ENCODE measurements at places on chromosomes 6 and 20.

- no peak overlapping the region for H3K27ac ChIP-seq
- H3K4me3 ChIP-seq: no peak overlapping the region
- peaks cover 78% of the 10 kb centered on the region for H3K36me3 ChIP-seq
- H3K4me1 ChIP-seq: peaks cover 5% of the 10 kb centered on the region
- DNase-seq: no peak
- H3K27me3 ChIP-seq: no peaks in the 10 kb centered on the region
Observed at GRCh38 chr6:30703821-30704220, 13.0 kb upstream of the NRM start.

GRCh38 chr6:108562503-108562993 is 1.8 kb downstream of the FOXO3 start:
- H3K27ac ChIP-seq: peak overlapping the region; percentile 36
- H3K4me3 ChIP-seq: peak overlapping the region; percentile 95

GRCh38 chr20:60206259-60206658 is 248.0 kb downstream of the CDH26 start:
- no peaks in the 10 kb centered on the region for H3K36me3 ChIP-seq
- no peak overlapping the region for H3K27ac ChIP-seq
- H3K4me1 ChIP-seq: peaks cover 9% of the 10 kb centered on the region
- DNase-seq: peak; percentile 41
- H3K27me3 ChIP-seq: peaks cover 27% of the 10 kb centered on the region

DNA sequence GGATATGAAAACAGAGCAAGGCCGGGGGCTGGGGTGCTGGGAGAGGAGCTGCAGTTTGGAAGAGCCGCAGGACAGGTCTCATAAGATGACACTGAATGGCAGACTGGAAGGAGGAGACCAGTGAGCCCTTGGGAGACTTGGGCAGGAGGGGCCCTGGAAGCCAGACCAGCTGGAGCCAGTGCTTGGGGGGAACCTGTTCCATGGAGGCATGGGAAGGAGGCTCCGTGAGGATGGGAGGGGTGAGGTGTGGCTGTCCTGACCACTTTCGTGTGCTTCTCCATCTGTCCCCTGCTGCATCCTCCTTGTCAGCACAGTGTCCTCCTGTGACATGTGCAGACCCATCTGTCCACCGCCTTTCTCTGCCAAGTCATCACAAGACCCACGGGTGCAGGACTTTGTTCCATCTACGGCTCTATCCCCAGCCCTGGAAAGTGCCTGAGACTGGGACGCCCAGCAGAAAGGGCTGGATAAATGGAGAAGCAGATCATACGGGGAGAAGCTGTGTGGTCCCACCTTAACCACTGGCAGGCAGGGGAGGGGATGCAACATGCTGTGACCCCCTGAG is 84.8 kb upstream of the MPC1 start:
- H3K4me1 ChIP-seq: peaks cover 35% of the 10 kb centered on the region
- H3K36me3 ChIP-seq: no peaks in the 10 kb centered on the region

GRCh38 chr20:49924247-49924646 is 8.9 kb upstream of the SPATA2 start:
- H3K4me3 ChIP-seq: no peak overlapping the region
- no peak for DNase-seq
- no peaks in the 10 kb centered on the region for H3K4me1 ChIP-seq
- no peak overlapping the region for H3K27ac ChIP-seq
- H3K27me3 ChIP-seq: peaks cover 15% of the 10 kb centered on the region
- no peaks in the 10 kb centered on the region for H3K36me3 ChIP-seq

DNA sequence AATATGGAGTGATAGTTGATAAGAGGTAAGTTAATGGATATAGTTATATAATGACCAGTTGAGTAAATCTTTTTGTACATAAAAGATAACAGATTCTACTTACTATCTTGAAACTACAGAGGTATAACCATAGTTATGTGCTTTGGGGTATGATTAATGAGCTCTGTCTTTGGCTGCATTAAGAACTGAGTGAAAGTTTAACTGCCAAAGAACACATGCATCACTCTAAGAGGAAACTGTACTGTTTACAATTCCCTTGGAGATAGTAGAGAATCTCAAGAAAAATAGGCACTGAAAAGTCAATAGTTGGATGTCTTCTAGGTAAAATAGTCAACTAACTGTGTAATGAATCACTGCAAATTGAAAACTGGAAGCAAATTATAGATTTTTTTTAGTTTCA is 1129.5 kb downstream of the EPHA7 start:
- no peak overlapping the region for H3K4me3 ChIP-seq
- no peaks in the 10 kb centered on the region for H3K27me3 ChIP-seq
- no peak overlapping the region for H3K27ac ChIP-seq
- H3K4me1 ChIP-seq: no peaks in the 10 kb centered on the region

- peaks cover 11% of the 10 kb centered on the region for H3K4me1 ChIP-seq
- H3K27me3 ChIP-seq: peaks cover 25% of the 10 kb centered on the region
- no peaks in the 10 kb centered on the region for H3K36me3 ChIP-seq
- H3K4me3 ChIP-seq: no peak overlapping the region
Observed at GRCh38 chr6:108737594-108738546, 110.4 kb upstream of the ARMC2 start.

DNA sequence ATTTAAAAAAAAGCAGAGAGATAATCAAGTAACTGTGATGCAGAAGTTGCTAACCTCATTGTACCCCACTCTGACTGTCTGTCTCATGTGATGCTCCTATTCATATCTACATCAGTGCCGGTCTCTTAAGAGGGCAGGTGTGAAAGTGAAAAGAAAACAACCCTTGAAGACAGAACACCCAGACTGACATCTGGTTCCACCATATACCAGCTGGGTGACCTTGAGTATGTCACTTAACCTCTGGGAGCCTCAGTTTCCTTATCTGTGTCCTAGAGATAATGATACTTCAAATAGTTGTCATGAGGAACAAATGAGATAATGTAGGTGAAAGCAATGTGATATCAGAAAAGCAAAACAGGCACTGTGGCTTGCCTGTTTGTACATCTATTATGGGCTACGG is 426.8 kb upstream of the SOX4 start:
- peaks cover 15% of the 10 kb centered on the region for H3K4me1 ChIP-seq
- DNase-seq: no peak
- H3K4me3 ChIP-seq: no peak overlapping the region
- no peak overlapping the region for H3K27ac ChIP-seq
- H3K27me3 ChIP-seq: no peaks in the 10 kb centered on the region

DNA sequence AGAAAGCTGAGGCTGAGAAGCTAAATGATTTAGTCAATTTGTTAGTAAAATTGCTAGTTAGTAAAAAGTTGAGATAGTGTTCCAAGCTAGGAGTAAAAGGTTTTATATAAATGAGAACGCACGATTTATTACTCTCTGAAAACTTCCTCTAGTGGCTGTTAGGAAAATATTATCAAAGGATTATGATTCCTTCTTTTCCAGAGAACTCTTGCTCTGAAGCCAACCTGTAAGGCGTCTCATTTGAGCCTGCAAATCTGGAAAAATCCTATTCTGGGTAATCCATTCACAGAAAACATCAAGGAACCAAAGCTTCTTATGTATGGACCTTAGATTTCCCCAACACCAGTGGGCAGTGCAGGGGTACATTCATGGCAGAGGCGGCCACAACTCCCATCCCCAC is 252.7 kb downstream of the SOD2 start:
- H3K36me3 ChIP-seq: no peaks in the 10 kb centered on the region
- H3K4me1 ChIP-seq: no peaks in the 10 kb centered on the region
- H3K4me3 ChIP-seq: no peak overlapping the region
- H3K27ac ChIP-seq: no peak overlapping the region

DNA sequence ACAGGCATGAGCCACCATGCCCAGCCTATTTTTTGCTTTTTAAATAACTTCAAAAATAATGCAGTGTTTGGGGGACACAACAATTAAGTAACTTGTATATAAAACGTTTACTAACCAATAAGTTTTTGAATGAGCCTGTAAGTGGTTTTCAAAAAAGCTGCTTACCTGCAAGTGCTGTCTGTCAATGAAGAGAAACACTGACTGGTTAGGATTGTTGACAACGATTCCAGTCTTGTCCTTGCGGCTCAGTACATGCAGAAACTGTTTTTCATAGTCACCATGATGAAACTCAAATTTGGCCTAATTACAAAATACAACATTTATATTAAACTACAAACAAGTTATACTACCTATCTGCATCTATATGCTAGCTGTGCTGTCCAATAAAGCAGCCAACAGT is 10.3 kb downstream of the C6orf62 start:
- DNase-seq: no peak
- peaks cover 86% of the 10 kb centered on the region for H3K36me3 ChIP-seq
- no peak overlapping the region for H3K4me3 ChIP-seq
- no peaks in the 10 kb centered on the region for H3K4me1 ChIP-seq
- no peaks in the 10 kb centered on the region for H3K27me3 ChIP-seq

DNA sequence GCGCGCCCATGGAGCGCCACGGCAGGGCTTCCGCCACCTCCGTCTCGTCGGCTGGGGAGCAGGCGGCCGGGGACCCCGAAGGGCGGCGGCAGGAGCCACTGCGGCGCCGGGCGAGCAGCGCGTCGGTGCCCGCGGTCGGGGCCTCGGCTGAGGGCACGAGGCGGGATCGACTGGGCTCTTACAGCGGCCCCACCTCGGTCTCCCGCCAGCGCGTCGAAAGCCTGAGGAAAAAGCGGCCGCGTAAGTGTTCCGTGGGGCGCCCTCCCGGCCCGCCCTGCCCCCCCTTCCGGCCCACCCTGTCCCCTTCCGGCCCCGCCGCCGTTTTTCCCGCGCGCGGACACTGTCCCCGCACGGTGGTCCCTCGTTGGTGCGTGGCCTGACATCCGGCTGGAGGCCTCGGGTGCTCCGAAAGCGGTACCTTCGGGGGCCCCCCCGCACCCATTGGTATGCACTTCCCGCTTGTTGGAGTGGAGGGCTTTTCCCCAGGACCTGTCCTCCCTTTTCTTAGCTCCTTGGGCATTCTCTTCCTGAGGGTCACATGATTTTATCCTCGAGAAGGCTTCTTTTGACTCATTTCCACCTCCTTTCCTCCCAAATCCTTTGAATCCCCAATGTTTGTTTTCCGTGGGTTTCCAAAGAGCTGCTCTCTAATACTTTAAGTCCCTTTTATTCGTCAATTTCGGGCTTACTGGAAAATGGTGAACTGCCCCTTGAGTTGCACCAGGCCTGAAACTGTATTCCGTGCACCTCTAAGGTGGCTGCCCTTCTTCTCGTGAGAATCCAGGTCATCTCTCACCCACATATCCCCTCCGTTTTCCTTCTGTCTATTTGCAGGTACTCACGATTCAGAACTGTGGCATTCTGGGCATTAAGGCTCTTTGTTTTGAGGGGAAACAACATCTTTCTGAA is 556 bp downstream of the PANK2 start:
- peaks cover 44% of the 10 kb centered on the region for H3K36me3 ChIP-seq
- peak overlapping the region; percentile 99 for H3K27ac ChIP-seq
- H3K4me1 ChIP-seq: peaks cover 50% of the 10 kb centered on the region
- peak; percentile 35 for DNase-seq
- no peaks in the 10 kb centered on the region for H3K27me3 ChIP-seq

- peaks cover 21% of the 10 kb centered on the region for H3K27me3 ChIP-seq
- peaks cover 13% of the 10 kb centered on the region for H3K36me3 ChIP-seq
- peaks cover 12% of the 10 kb centered on the region for H3K4me1 ChIP-seq
- no peak overlapping the region for H3K4me3 ChIP-seq
Observed at GRCh38 chr20:37971561-37972127, 61.6 kb downstream of the TTI1 start.

- H3K27me3 ChIP-seq: peaks cover 13% of the 10 kb centered on the region
- H3K36me3 ChIP-seq: peaks cover 22% of the 10 kb centered on the region
- no peak overlapping the region for H3K27ac ChIP-seq
Observed at GRCh38 chr20:34562641-34563040, 4.1 kb downstream of the MAP1LC3A start.

GRCh38 chr6:53284901-53285300 is 63.8 kb downstream of the ELOVL5 start:
- H3K36me3 ChIP-seq: peaks cover 68% of the 10 kb centered on the region
- peaks cover 28% of the 10 kb centered on the region for H3K4me1 ChIP-seq
- H3K4me3 ChIP-seq: no peak overlapping the region
- H3K27me3 ChIP-seq: no peaks in the 10 kb centered on the region
- DNase-seq: no peak

DNA sequence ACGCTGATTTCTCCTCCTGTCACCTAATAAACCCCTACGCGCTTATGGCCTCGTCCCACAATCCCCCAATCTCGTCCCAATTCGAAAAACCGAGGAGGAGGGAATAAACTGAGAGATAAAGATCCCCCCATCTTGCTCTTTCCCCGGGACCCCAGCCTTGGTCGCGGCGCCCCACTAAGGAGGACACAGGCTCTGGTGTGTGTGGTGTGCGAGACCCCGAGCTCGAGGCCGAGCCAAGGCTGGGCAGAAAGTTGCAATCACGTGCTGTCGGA is 1.3 kb upstream of the NR2E1 start:
- peaks cover 30% of the 10 kb centered on the region for H3K4me1 ChIP-seq
- H3K4me3 ChIP-seq: peak overlapping the region; percentile 58
- H3K27me3 ChIP-seq: peaks cover 100% of the 10 kb centered on the region

DNA sequence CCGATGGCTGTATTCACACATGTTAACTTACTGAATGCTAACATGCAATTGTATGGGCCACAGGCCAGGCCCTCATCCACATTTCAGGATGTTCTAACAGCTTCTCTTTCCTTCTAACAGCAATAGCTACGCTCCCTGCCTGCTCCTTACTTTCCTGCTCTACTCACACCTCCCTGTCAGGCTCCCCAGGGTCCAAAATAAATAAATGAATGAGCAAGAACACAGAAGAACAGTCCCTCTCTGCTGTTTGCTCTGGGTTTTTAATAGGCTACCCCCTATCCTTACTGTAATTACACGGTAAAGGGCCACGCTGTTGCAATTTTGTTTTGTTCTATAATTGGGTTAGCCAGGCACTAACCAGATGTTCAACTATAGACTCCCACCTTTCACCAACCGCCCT is 135.6 kb downstream of the GMDS start:
- H3K4me1 ChIP-seq: peaks cover 26% of the 10 kb centered on the region
- H3K36me3 ChIP-seq: no peaks in the 10 kb centered on the region
- no peaks in the 10 kb centered on the region for H3K27me3 ChIP-seq
- H3K27ac ChIP-seq: peak overlapping the region; percentile 75
- no peak overlapping the region for H3K4me3 ChIP-seq

DNA sequence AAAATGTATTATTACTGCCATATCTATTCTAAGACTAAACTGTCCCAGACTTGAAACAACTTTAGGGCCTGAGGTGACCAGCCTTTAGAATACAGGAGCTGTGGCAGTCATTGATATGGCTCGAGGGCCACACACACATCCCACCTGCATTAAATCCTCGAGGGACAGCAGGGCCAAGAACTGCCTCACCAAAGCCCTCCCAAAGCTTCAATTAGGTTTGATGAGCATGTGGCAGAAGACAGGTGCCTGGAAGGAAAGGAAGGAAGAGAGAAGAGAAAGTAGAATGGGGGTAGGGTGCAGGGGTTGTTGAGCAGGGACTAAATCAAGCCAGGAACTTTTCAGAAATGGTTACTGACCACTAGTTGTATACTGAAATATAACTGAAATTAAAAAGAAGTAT is 115.0 kb downstream of the PDSS2 start:
- no peak for DNase-seq
- peaks cover 13% of the 10 kb centered on the region for H3K4me1 ChIP-seq
- H3K4me3 ChIP-seq: no peak overlapping the region
- H3K27me3 ChIP-seq: peaks cover 3% of the 10 kb centered on the region
- no peaks in the 10 kb centered on the region for H3K36me3 ChIP-seq

DNA sequence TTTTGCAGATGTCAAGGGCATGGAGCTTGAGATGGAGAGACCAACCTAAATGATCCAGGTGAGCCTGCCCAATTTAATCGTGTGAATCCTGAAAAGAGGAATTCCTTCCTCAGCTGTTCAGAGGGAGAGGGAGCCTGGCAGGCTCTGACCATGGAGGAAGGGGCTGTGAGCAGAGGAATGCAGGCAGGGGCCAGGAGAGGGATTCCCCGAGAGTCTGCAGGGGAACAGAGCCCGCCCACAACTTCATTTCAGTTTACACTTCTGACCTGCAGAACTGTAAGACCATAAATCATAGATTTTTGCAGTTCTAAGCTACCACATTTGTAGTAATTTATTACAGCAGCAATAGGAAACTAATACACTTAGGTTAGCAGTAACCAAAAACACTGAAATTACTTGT is 164.1 kb downstream of the TBXT start:
- H3K27ac ChIP-seq: no peak overlapping the region
- H3K27me3 ChIP-seq: peaks cover 73% of the 10 kb centered on the region
- peak overlapping the region; percentile 24 for H3K4me3 ChIP-seq
- DNase-seq: no peak
